ENCODE measurements at places on chromosomes 1 and 21. TPM values are rescaled to one million over a fixed set of nuclear protein-coding genes. Genes with fewer than 3 reads are reported as not detected.

GRCh38 chr1:153100245-153100644, 5.9 kb upstream of the SPRR2E start:
- DNase-seq, result no peak

GRCh38 chr1:113223546-113223945, 150.5 kb downstream of the LRIG2 start:
- DNase-seq, result no peak

DNA sequence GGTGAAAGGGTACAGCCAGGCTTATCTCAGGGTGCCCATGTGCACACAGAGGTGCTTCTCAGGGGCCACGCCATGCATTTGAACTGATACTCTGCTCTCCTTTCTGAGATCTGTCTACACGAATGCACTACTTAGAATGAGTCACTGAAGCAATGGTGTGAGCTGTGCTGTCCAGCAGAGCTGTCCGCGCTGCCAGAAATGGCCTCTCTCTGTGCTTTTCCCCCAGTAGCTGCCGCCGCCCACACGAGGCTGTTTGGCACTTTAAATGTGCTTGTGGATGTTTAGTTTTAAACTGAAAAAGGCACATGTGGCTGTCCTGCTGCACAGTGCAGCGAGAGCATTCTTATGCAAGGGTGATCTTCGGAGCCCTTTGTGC, 87.1 kb upstream of the COL6A1 start:
- DNase-seq, result peak; percentile 89

GRCh38 chr1:233389169-233389568, 61.6 kb downstream of the MAP3K21 start:
- no peak for DNase-seq

DNA sequence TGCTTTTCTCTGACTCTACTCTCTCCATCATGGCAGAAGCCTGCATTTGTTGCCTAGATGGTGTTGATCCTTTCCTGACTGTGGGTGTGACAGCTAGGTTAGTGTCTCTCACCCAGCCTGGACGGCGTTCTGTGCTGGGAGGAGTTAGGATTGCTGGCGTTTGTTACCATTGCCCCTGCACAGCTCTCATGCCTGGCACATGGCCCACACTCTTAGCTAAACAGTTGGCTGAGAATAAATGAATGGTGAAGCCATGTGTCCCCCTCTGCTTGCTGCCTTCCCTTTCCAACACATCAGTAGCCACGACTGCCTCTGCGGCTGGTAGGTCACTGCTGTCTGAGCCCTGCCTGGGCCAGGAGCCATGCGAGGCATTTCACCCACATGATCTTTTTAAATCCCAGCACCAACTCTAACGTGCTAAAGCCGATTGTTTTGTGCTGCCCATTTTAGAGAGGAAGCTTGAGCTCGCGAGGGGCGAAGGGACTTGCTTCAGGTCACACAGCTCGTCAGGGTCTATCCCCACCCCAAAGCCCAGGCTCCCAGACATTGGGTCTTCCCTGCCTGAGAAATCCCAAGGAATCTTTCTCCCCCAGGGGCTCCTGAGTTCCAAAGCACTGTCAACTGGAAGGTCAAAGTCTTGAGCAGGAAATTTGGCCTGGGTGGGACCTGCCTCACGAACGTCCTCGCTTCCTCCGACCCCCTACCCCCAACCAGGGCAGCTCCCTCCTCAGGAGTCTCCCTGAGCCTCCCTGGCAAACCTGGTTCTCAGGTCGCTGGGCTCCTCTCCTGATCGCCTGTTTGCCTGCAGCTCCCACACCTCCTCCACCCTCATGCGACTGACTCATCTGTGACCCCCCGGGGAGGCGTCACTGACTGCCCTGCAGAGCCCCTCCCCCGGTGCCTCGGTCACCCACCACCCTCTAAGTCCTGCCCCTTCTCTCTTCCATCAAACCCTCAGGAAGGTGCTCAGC, 271.7 kb upstream of the C1orf174 start:
- peak; percentile 80 for DNase-seq

GRCh38 chr1:16975211-16975610, 5.2 kb downstream of the MFAP2 start:
- no peak for DNase-seq

RXFP4 gene
- total RNA-seq, result not detected

RPE65 gene
- not detected for total RNA-seq

OR10Z1 gene
- not detected for total RNA-seq

All from posterior vena cava (tissue), 2 donors.